ENCODE measurements at places on chromosomes 11 and 22.

DNA sequence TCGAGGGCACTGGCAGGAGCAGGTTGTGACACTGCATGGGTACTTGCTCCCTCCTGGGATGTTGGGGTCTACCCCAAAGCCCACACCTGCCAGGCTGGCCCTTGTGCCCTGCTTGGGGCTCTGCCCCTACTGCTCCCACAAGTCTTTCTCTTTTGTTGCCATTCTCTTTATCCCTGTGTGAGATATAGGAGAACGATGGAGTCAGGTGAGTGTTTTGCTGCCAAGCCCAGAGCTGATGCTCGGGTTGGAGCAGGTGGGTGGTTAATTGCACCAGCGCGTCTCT lies 292.6 kb downstream of the TBC1D22A start:
- DNase-seq, result no peak

DNA sequence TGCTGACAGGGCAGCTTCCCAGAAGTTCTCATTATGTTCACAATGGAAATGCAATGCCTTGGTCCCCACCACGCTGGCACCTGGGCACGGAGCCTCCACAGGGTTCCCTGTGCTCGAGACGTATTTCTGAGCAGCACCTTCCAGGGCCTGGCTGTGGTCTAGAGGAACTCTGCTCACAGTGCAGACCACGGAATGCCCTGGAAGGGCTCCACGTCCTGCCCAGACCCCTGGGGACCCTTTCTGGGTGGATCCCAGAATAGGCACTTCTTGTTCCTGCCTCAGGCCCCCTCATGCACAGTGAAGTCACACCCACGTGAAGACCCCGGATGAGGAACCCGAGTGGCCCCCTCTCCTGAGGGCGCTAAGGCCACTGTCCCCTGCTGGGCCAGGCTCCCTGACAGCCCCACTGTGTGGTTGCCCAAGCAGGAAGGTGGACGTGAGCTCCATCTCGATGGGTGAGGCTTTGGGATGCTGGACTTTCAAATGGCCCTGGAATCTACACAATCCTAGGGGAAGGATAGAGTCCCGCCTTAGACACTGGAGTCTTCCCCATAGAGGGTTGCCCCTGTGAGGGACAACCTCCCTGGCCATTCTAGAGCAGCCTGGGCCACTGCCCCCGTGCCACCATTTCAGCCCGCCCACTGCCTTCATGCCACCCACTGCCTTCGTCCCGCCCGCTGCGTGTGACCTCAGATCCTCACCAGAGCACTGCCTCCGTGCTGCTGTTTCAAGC lies 1106.8 kb downstream of the BRD1 start:
- DNase-seq, result no peak

GRCh38 chr22:31436132-31436531 lies 36.7 kb downstream of the DRG1 start:
- no peak for DNase-seq

DNA sequence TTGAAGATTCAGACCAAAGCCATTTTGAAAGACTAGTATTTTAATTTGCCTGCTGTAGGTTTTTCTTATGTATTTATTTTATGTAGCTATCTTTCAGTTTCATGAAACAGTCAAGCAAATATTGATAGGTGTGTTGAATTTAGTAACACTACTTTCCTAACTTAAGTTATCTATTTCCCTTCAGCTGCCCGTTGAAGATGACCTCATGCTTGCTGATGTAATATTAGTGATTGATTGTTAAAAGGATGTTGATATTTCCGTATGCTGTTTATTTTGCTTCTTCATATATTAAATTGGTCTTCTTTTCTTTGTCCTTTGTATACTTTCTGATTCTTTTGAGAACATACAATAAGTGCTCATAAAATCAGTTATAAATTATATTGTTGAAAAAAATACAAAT lies 86.8 kb upstream of the CHORDC1 start:
- DNase-seq, result no peak

GRCh38 chr11:113387605-113388211 lies at the start of gene ANKK1:
Gene ANKK1, plus strand, starts transcription at chr11:113387779. Its CDS starts 106 bp downstream, at chr11:113387885.
- DNase-seq, result no peak

GRCh38 chr11:76682106-76682505 lies 11.6 kb upstream of the LRRC32 start:
- DNase-seq, result no peak

GRCh38 chr11:30107899-30108298 lies 91.1 kb upstream of the KCNA4 start:
- no peak for DNase-seq

- no peak for DNase-seq
These were observed 24.1 kb downstream of the FDX1 start for GRCh38 chr11:110453684-110454354.

DNA sequence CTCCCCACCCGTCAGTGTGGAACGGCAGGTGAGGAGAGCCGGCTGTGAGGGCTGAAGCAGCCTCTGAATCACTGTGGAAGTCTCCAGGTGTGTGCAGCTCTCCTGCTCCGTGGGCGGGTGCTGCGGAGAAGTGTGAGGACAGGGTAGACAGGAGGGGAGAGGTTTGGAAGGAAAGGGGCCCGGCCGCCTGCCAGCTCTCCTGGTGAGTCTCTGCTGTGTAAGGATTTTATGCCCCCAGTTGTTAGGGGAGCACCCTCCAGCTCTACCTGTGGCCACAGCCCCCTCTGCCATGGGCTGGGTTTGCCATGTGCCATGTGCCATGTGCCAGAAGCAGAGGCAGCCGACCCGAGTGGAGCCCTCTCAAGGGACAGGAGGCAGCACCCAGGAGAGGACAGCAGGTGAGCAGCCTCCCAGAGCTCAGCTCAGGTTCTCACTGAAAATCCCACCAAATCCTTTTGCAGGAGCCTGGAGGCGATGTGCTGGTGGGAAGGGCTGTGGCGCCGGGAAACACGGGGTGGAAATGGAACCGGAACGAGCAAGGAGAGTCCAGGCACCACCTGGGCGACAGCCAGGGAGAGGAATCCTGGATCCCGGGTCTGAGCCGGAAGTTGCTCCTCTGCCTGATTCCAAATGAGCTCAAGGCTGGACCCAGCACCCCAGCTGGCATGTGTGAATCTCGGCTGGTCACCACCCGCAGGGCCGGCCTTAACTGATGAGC lies 804.4 kb downstream of the BRD1 start:
- DNase-seq, result no peak

DNA sequence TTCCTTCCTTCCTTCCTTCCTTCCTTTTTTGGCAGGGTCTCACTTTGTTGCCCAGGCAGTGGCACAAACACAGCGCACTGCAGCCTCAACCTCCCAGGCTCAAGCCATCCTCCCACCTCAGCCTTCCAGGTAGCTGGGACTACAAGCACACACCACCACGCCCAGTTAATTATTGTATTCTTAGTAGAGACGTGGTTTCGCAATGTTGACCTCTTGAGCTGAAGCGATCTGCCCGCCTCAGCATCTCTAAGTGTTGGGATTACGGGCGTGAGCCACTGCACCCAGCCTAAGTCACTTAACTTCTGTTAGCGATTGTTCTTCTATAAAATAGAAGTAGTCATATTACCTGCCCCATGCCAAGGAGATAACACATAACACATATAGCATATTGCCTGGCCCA lies 2.8 kb upstream of the SYTL2 start:
- DNase-seq, result no peak

GRCh38 chr11:68933605-68934320 lies 30.1 kb downstream of the IGHMBP2 start:
- no peak for DNase-seq

DNA sequence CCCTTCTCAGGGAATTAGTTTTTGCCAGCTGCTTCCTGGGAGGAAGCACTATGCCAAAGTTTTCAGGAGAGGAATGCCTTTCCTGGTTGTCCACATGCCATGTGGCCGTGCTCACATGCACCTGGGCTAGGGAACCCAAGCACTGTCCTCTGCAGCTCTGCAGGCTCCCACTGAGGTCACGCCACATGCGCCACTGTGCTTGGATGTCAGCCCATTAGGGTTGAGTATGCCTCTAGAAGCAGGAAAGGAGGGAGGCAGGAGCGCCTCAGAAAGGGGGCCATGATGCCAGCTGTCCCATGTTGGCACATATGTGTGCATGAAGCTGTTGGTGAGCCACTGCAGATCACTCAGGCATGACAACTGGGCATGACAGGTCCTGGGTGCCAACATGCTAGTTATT lies 81.6 kb upstream of the SUSD2 start:
- no peak for DNase-seq

GRCh38 chr11:130827451-130828377 lies 88.6 kb downstream of the SNX19 start:
- DNase-seq, result no peak
